ENCODE measurements at places on chromosomes 5 and 9.

DNA sequence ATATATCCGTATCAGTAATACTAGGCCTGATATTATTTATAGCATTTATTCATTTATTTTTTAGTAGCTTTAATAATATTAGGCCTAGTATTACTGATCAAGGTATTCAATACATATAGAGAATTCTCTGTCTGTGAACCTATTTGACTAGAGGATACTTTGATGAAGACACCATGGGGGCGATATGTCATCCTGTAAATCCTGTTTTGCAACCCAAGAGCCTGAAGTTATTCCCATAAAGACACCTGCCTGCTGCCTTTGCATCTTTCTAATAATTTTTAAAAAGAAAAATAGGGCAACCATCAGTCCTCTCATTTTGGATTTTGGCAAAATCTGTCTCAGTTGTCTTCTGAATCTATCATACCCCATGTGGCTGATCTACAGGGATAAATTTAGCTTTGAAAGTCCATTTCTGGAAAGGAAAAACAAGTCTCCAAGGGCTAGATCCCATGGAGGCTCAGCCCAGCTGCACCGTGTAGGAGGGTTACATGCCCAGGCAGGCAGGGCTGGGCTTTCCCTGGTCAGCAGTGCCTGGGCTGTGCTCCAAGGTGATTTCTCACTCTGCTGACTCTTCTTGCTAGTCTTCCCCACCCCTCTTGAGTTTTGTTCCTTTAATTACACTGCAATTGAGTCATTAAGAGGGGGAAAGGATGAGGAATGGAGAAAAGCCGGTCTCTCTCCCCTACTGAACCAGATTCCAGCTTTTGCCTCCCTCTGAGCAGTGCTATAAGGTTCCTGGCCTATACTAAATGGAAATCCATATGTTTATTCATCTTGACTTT lies 169.0 kb downstream of the TRIM32 start:
- no peak for ATAC-seq

GRCh38 chr5:138755084-138755748 lies 2.0 kb downstream of the CTNNA1 start:
- peak; percentile 53 for ATAC-seq

DNA sequence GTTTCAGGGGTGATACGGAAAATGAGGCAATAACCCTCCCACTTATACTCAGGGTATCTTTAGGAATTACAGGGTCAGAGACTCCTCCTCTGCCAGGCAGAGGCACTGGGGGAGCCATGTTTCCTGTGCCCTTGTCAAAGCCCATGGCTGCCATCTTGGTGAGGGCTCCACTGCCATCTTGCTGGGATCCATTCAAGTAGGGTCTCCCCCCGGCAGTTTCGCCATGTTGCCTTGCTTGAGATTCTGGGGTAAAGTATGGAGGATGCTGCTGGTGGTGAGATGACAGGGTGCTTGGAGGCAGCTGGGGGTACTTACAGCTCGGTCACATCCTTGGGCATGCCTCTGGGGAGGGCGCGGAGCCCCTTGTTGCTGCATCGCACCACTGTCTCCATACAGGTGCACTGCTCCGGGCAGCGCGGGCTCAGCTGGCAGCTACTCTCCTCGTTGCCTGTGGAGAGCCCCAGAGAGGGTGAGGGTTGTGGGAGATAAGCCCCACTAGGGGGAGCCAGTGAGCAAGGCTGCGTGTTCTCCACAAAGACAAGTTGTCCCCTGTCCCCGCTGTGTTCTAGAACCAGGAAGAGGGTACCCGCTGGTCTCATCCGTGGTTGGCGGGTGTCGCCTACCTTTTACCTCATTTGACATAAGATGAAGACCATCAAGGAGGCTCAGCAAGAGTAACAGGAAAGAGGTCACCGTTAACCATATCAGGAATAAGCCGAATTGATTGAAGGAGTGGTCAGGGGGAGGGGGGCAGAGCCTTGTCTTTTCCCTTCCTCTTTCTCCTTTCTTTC lies 169.0 kb upstream of the PANK3 start:
- ATAC-seq, result no peak

DNA sequence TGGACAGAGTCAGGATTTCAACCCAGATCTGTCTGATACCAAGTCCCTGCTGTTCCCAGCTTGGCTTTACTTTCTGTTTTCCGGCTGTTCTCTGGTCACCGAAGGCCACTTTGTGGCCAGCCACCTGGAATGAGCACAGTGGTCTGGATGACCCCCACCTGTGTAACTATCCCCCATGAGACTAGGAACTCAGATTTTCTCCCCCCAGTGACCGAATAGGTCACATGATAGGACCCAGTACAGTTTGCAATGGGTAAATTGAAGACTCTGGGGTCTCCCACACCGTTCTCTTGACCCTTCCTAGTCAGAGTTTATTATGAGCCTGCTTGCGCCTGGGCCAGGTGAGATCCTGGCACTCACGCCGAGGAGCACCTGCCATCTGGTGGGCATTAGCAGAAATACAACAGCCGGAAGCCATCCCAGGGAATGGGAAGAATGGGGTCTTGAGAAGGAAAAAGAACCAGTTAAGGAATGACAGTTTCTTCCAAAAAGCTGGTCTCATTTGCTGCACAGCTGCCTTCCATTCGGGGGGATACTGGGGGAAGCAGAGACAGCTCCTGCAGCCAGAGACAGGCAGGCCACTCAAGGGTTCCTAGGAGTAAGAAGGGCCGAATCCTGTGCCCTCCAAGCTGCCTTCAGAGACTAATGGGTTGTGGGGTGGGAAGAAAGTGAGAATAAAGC lies 7.1 kb downstream of the PHYHD1 start:
- ATAC-seq, result peak; percentile 68

DNA sequence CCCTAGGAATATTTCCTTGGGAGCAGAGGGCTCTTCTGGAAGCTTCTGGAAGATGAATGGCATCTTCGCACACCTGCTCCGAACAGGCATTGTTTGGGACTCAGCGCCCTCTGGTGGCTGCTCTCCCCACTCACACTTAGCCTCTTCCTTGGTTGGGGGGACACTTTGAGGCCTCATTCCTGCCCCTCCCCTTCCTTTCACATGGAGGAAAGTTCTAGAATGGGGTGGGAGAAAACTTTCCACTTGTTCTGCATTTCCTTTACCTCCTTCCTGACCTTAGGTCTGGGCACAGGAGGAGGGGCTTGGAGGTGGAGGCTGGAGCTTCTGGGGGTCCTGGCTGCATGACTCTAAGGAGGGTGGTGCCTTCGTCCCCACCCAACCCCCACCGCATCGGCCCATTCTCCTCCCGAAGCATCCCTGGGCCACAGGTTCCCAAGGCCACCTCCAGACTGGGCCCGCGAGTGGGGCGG lies 19.3 kb upstream of the SMIM32 start:
- no peak for ATAC-seq

DNA sequence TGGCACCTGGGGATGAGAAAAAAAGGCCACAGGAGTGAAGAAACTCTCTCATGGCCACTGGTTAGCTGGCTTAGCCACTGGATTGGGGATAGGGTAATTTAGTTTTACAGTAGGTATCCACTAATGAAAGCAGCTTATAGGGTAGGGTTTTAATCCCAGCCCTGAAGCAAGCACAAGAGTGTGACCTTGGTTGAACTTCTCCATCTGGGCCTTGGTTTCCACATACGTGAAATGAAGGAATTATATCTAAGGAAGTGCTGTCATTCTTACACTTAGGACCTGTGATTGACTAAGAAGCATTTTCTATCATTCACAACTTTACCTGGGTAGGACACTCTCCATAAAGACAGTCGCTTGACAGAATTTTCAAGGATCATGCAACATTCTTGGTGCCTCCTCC lies 49.6 kb downstream of the FAT2 start:
- ATAC-seq, result no peak

- ATAC-seq, result no peak
Observed at GRCh38 chr5:148163345-148163744, 5.0 kb upstream of the SPINK14 start.

DNA sequence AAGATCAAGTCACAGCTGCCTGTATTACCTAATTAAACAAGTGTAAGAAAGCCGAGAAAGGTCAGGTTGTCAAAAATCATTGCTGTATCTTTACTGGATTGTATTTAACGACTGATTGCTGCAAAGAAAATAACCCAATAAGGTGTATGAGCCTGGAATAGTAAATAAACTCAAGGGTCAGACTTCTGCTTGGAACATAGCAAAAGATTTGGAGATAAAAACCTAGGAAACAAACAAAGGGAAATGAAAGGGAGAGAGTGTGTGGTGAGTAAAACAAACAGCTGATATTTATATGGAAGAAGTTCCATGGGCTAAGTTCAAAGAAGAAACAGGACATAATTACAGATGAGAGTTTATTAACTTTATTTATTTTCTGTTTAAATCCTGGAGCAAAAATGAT lies 354.0 kb downstream of the TLR4 start:
- no peak for ATAC-seq

GRCh38 chr9:2818804-2819121 lies 25.1 kb downstream of the PUM3 start:
- no peak for ATAC-seq

DNA sequence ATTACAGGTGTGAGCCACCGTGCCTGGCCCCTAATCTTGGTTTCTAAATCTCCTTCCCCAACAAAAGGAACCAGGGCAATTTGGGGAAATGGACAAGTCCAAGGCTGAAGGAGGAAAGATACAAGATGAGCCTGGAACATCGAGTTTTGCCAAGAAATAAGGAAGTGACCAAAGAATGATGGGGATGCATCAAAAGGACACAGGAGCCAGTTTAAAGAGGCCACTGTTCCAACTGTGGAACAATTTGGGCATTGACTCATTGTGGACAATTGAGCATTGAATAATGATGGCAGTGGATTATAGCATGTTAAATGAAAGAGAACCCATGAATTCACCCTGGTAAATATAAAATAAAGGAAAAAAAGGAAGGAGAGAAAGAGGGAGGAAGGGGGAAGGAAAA lies 47.5 kb downstream of the DUSP1 start:
- ATAC-seq, result no peak

DNA sequence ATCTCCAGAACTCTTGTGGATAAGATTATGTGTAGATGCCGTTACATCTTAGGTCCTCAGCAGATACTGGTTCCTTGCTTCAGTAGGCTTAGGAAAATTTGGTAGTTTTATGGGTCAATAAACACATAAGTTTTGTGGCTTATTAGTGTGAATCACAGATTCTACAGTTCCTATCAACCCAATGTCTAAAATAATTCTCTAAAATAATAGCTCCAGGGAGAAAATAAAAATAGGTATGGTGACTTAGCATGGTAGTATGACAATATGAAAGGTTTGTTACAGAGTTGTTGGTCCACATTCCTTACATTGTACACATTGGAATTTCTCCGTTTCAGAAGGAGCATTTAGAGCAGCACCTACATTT lies 91.7 kb downstream of the AOPEP start:
- ATAC-seq, result no peak

GRCh38 chr5:161547738-161548486 lies 1.4 kb upstream of the GABRB2 start:
- no peak for ATAC-seq

Measured in activated CD4-positive, CD25-positive, alpha-beta regulatory T cell treated with anti-CD3 and anti-CD28 coated beads, Interleukin-2, amount 50 U/mL, for 24 hours (primary cell).